ENCODE measurements at places on chromosomes 7 and 10.

GRCh38 chr10:101141616-101142532 lies 10.8 kb downstream of the TLX1 start:
- peak; percentile 75 for DNase-seq

- DNase-seq = no peak
Observed at GRCh38 chr7:16993543-16993942, 111.8 kb upstream of the AGR3 start.

DNA sequence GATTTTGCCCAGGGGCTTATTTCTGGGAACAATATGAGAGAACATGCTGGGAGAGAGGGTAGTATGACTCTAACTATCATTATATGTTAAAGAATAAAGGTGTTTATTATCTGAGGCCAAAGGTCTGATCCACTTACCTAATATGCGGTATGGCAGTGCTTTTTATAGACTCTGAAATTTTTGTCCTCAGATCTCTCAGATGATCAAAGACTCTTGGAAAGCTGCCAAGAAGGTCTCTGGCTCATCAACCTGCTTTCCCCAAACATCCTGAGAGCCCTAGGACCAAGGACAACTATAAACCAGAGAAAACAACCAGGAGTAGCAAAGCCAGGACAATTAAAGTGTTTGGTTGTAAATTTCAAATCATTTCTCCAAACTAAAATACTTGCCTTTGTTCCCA lies 255.7 kb upstream of the LRRN3 start:
- DNase-seq = peak; percentile 4

DNA sequence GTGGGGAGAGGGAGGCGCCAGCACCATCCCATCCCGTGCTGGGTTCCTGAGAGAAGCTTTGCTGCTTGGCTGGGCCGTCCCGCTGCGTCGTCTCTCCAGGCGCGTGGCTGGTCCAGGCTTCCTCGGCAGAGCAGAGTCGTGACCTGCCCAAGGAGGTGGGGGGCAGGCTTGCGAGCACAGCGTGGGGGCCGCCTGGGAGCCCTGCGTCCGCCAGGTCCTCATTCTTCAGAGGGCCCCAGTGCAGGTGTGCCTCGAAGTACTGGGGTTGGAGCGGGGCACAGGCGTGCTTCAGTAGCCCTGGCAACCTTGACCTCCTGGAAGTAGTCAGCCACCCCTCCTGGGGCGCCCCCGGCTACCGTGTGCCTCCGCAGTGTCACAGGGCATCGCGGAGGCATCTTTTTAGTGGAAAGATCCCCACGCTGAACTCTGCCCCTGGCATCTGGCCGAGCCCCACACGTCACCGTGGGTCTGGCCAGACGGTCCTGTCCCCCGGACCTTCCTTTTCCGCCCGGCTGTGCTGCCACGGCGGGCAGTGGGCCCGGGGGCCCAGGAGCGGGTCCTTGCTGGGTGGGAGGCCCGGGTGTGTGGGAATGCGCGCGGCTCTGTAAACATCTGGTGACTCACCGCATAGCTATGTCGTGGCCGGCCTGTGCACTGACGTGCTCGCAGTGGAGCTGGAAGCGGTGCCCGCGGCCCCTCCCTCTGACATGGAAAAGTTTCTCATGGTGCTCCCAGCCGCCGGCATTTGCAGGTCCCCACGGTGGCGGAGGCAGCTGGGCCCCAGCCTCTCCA lies 6.4 kb downstream of the MAFK start:
- peak; percentile 98 for DNase-seq

DNA sequence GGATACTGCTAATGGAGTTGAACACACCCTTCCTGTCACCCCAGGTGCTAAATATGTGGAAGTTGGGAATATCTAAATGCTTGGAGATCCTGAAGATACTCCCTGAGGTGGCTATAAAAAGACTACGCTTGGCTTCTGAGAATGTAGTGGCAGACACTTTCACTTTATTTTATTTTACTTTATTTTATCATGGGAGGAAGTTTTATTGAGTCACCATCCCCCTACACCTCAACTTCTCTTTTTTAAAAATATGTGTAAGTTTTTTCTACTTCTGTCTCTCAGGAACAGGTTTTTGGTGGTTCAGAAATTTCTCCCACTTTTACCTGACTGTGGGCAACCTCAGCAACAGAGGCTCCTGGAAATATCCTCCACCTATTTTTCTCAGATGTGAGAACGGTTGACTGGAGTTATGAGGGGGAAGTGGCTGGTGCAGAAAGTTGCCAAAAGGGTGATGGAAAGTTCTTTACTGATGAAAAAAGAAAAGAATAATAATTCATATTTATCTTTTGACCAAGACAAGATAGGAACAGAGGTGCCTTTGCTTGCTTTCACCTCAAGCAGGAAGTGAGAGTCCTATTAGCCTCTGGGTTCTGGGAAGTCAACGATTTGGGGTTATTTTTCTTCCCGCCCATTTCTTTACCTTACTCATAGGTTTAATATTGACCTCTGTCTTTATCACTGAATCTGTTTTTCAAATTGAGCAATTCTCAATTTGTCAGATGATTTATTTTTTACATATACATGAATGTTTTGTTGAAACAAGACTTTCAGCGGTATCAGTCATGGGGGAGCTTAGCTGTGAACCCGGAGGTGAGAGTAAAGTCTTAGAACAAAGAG lies 103.6 kb downstream of the AHR start:
- DNase-seq = no peak

DNA sequence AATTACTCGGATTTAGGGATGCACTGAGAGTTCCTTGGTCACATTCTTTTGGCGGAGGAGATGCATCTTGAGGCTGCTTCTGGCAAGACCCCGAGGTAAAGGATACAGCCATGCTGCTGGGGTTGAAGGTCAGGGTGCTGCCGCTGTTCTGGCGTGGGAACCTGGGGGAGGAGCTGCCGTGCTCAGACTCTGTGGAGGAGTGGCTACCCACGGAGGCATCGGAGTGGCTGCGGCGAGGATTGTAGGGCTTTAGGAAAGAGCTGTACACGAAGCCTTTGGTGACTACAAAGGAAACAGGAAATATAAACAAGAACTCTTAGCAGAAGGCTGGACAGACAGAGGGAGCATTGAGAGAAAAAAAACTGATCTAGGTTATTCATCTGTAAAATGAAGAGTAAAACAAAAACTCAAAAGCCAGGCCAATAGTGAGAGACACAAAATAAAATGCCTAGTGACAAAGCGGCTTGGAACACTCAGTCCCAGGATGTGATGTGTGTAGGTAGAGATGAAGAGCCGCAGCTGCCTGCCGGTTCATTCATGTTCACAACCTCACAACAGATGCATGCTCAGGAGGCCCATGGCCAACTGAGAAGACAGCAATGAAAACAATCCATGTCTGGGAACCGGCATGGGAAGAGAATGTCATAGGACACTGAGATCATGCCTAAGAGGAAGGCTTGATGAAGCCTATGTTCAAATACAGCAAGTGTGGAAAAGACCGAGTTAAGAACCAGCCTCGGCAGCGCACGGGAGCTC lies 97.8 kb downstream of the ABCC2 start:
- DNase-seq = no peak

DNA sequence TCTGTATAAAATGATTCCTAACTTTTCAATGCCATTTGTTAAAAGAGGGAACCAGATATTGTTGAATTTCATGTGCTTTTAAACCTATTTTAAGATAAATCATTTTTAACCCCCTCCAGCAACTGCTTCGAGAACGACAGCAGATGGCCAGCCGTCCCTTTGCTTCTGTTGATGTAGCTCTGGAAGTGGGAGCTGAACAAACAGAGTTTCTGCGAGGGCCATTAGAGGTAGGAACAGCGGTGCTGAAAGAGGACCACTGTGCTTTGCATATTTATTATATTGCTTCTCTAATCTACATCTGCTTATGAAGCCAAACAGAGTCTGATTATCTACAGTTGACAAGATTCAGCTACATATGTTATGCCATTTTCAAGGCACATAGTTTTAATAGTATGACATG lies 545.9 kb downstream of the GFRA1 start:
- no peak for DNase-seq

DNA sequence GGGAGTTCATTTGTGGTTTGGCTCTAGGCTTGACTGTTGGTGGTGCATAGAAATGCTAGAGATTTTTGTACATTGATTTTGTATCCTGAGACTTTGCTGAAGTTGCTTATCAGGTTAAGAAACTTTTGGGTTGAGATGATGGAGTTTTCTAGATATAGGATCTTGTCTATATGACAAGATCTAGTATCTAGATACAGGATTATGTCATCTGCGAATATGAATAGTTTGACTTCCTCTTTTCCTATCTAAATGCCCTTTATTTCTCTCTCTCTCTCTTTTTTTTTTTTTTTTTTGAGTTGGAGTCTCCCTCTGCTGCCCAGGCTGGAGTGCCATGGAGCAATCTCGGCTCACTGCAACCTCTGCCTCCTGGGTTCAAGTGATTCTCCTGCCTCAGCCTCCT lies 62.9 kb downstream of the MGAM2 start:
- DNase-seq = no peak

DNA sequence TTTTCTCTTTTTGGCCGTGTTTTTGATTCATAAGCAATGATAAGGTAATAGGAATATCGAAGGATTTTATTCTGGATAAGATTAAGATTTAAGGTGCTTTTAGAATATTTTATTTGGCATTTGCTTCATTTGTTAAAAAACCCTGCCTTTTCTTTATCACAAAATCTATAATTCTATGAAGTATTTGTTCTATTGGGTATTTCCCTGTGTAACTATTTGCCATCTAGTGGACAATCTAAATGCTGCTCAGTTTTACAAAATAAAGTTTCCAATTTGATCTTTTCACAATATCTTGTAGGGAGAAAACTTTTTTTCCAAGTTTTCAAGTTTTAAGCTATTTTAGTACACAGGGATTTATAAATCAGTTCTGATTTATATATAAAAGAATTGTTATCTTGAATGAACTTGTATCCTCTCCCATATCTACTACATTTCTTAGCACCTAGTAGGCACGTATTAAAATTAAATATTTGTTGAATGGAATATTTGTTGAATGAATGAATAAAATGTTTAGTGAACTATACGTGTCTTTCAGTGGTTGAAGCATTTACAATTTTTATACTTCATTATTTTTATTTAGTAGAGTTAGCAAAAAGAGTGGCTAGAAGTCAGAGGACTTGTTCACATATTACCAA lies 26.5 kb downstream of the ANKRD7 start:
- no peak for DNase-seq

DNA sequence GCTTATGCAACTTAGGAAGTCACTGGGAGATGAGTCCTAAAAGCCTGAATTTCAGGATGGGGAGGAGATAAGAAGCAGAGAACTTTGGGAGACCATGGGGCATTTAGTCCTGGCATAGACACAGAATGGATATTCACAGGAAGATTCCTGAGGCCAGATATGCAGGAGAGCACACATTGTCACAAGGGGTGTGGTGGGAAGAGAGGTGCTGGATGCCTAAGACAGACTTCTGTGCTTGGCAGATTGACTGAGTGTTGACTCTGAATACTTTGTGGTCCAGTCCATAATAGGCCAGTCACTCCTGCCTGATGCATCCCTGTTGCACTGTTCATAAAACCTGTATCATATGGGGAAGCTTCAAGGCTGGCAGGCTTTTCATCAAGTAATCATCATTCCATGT lies 18.5 kb downstream of the SRI start:
- no peak for DNase-seq

DNA sequence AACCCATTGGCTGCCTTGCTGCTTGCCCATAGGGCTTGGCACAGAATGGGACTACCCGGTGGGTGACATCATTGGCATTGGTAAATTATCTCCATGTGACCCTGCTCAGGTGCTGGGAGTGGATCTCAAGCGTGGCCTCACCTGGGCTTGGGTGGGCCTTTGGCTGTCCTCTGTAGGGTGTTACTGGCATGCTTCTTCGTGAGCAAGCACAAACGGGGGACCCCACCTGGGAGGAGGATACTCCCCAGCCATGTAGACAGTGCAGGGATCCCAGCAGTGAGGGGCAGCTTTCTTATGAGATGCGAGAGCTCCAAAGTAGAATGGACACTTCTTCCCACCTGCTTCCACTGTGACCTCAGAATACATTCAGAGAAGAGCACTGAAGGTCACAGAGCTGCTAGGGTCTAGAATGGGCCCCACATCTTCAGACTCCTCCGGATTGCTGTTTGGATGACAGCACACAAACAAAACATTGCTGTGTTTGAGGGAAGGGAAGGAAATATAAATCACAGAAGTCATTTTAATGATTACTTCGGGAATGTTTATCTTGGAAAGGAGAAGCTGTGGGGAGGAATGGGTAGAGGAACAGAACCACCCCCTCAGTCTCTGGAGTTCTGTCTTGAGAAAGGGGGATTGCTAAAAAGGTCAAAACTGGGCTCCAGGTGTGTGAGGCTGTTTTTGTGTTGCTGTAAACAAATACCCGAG lies 75.9 kb downstream of the SH2D4B start:
- no peak for DNase-seq

- no peak for DNase-seq
Observed at GRCh38 chr10:12642036-12642435, 292.7 kb downstream of the CAMK1D start.

GRCh38 chr10:103580430-103580829 lies 86.9 kb downstream of the NEURL1 start:
- DNase-seq = no peak

GRCh38 chr7:131637859-131638258 lies 81.4 kb upstream of the PODXL start:
- DNase-seq = no peak

- no peak for DNase-seq
Observed at GRCh38 chr7:80468931-80469714, 42.7 kb downstream of the GNAT3 start.

DNA sequence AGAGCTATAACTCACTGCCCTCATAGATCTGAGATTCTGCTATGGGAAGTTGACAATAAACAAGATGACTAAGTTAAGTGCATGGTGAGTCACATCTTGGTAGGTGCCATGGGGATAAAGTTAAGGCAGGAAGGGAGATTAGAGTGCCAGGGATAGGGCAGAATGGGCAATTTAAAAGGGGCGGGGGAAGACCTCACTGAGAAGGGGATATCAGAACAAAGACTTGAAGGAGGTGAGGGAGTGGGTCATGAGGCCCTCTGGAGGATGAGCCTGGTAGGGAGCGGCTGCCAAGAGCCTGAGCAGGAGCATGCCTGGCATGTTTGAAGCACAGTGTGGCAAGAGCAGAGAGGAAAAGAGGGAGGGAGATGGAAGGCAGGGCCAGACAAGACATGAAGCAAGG lies 34.8 kb upstream of the INMT start:
- peak; percentile 43 for DNase-seq

DNA sequence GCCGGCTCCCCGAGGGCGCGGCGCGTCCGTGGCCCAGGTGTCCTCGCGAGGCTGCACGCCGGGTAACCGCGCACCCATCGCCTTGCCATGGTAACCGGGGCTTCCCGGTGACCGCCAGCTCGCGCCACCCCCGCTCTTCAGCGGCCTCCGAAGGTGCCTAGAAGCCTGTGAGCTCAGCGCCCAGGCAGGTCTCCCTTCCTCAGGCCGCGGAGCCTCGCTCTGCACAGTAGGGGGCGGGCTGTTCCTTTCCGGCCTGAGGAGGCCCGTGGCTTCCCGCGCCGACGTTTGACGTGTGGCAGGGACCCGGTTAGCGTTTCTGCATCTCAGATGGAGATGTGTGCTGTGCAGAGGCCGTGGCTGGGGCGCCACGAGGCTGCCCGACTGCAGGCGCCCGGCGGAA lies 117.1 kb downstream of the DYNC2I1 start:
- no peak for DNase-seq

- DNase-seq = no peak
Observed at GRCh38 chr10:470339-471003, 219.0 kb downstream of the DIP2C start.

GRCh38 chr7:157087646-157088045 lies 51.1 kb upstream of the UBE3C start:
- DNase-seq = no peak

All from fibroblast of mammary gland (primary cell).